ENCODE measurements at places on chromosomes 11 and 22.

DNA sequence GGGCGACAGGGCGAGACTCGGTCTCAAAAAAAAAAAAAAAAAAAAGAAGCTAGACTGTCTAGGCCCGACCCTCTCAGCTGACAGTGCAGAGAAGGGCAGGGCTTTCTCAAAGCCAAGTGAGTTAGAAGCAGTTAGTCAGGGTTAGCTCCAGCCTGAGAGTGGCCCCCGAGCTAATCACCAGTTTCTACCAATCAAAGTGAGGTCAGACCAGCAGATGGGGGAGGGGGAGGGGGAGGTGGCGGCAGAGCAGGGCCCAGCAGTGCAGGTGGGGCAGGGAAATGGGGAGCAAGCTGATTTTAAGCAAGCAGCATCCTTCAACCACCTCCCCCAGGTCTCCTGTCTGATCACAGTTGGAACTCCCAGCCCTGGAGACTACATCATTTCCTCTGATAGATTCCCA is 55.3 kb upstream of the PRR5 start:
- DNase-seq, result no peak

DNA sequence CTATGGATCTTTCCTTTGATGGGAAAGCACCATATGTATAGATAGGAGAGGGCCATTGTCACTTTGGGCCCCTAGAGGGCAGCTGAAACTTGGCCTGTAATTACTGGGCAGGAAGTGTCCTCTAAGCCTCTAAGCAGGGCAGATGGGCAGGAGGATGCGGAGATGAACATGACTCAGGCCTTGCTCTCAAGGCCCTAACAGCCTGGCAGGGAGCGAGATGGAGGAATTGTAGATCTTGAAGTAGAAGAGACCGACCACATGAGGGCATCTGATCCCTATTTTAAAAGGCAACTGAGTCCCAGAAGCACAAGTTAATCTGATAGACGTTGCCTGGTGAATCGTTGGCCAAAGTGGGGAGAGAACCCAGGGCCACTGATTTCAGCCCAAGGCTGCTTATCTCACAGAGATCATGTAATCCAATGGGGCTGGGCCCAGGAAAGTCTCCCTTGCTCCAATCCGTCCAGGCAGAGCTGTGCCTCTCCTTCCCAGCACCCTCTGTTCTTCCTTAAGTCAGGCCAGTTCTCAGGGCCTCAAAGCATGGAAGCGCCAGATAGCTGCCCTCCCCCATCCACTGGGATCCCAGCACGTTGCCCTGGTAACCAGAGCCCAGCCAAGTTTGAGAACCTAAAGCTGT is 2.5 kb upstream of the SEPTIN3 start:
- peak; percentile 74 for DNase-seq

GRCh38 chr11:73647459-73648100 is 1.2 kb downstream of the PLEKHB1 start:
- no peak for DNase-seq

DNA sequence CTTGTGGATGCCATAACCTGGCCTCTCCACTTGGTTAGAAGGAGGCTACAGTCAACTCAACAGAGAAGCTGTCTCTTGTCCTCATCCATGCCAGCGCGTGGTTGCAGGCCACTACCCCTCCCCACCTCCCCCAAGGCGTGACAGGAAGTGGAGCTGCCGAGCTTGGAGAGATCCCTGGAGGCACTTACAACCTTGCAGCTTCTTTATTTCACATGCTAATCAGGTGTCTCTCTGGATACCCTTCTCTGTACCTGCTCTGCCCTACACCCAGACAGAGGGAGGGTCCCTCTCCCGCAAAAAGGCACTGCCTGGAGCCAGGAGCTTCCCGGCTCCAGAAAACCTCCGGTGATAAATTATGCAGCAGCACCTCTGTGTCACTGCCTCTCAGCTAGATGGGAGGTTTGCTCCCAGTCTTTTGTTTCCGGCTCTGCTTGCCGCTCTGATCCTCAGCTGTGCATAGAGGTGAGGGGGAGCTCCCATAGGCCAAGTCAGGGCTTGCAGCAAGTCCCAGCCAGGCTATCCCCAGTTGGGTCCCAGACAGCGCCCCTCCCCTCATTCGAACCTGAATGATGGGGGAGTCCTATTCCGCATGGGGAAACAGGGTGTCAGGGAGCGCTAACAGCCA is 5.7 kb downstream of the LRP4 start:
- DNase-seq, result no peak

- DNase-seq, result no peak
Measured at GRCh38 chr11:16454289-16454863, 98.0 kb upstream of the SOX6 start.

- no peak for DNase-seq
Measured at GRCh38 chr22:49783926-49784629, 43.6 kb downstream of the BRD1 start.

DNA sequence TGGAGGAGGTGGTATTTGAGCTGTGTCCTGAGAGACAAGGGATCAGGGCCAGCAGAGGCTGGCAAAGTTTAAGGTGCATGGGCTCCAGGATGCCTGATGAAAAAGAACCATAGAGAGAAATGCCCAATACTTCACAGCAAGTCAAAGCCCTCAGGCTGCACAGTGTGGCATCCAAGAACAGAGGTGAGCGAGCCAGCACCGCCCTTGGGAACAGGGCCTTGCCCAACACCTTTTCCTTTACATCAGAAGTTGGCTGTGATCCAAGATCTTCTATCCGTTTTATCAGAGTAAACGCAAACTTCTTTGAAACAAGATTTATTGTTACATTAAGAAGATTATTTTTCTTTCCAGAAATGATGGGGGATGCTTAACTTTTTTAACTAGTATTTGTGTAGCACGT is 1.4 kb downstream of the B3GNT6 start:
- DNase-seq, result no peak

GRCh38 chr22:27130906-27131305 is 473.5 kb downstream of the MIAT start:
- DNase-seq, result no peak

GRCh38 chr22:32542677-32543357 is 68.2 kb downstream of the FBXO7 start:
- DNase-seq, result no peak

GRCh38 chr11:85806876-85807275 is 4.1 kb downstream of the SYTL2 start:
- DNase-seq, result no peak

DNA sequence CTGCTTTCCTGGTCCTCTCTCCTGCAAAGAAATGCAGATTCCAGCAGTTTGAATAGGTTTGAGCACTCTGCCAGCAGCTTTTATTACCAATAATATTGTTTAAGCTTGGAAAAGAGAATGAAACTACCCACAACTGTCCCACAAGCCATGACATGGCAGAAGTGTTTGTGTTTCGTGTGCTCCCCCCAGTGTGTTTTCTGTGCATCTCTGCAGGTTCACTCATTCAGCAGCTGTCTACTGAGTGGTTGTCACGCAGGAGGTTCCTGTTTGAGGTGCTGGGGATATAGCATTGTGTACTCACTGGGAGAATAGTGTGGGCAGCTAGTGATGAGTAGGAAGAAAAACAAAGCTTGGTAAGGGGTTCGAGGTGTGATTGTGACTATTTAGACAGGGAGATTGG is 55.3 kb upstream of the SUSD2 start:
- no peak for DNase-seq

DNA sequence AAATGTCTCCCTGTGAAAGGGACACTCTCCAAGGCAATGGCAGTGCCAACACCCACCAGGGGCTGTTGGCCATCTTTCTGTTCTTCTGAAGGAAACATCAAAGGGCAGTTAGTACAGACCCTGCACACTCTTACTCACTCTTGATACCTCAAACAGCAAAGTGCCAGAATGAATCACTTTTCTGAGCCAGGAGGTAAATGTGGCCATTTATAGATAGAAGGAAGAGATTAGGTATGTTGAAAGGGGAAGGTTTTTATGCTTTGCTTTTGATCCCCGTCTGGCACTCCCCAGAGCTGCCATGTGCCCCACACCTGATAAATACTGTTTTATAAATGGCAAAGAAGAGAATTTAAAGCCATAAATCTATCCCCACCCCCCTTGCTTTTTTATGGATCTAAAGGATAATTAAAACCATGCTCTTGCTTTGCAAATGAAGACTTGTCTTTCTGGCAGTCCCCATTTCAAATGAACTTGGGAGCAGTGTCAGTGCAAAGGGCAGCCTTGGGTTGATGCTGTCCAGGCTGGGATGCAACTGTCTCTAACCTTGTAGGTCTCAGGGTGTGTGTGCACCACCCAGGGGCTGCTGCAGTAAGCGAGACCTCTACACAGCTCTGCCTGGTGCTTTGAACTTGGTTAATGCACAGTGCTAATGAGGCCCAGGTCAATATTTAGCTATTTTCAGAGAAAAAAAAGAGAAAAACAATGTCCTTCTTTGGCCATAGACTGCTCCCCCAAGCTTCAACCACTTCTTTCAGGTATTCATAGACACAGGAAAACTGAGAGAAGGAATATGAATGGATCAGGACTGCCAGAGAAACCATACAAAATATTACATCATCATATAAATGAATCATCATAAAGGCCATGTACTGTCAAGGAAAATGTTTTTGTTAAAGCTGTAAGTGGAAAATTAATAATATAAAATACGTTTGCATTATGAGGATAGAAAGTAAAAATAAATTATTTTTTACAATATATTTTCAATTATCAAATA is 207.5 kb downstream of the ETS1 start:
- DNase-seq, result no peak

DNA sequence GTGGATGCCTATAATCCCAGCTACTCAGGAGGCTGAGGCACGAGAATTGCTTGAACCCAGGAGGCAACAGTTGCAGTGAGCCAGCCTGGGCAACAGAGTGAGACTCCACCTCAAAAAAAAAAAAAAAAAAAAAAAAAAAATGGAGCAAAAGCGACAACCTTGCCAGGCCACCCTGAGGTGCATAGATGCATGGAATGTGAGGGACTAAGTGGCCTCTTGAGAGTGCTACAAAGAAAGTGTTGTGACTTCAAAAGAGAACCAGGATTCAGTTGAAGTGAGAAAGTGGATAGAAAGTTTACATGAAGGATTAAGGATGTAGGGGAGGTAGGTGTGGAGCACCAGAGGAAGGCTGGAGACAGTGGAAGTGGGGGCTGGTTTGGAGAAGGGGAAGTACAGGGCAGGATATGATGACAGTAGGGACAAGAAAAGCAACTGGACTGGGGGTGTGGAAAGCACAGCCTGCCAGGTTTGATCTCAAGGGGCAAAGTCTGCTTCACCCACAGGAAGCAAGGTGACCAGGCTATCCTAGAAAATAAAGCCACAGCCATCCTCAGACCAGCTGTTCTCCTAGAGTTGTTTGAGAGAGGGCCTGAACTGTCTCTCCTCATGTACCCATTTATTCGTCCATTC is 36.0 kb upstream of the OLFML1 start:
- DNase-seq, result no peak

DNA sequence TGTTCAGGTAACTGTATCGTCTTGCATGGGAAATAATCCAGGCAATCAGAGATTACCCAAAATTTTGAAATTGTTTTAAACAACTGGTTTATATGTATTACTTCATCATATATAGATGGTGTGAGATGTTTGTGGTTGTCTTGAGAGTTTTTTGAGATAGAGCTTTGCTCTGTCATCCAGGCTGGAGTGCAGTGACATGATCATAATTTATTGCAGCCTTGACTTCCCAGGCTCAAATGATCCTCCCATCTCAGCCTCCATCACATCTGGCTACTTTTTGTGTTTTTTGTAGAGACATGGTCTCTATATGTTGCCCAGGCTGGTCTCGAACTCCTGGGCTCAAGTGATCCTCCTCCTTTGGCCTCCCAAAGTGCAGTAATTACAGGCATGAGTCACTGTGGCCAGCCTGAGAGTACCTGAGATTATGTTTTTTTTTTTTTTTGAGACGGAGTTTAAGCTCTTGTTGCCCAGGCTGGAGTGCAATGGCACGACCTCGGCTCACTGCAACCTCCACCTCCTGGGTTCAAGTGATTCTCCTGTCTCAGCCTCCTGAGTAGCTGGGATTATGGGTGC is 11.5 kb downstream of the CTNND1 start:
- DNase-seq, result no peak

- DNase-seq, result peak; percentile 70
Measured at GRCh38 chr22:17639247-17639741, 737 bp downstream of the BCL2L13 start.

DNA sequence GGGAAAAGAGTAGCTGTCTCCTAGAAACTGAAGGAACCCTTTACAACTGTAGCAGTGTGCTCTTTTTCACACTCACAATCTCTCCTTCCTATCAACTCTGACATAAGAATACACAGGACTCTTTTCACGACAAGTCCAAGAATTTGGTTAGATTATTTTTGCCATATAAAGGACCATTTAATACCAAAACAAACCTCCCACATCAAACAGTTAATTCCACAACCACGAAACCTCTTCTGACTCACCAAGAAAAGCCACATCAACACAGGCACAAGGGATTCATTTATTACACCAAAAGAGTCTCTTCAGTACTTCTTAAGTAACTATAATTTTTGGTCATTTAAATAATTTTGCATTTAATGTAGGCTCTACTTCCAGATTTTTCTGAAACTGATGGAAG is 222.6 kb upstream of the PITPNB start:
- DNase-seq, result no peak

GRCh38 chr22:17518406-17518805 is 44.9 kb upstream of the SLC25A18 start:
- no peak for DNase-seq

GRCh38 chr11:73382183-73382582 is 6.0 kb downstream of the RELT start:
- DNase-seq, result no peak

DNA sequence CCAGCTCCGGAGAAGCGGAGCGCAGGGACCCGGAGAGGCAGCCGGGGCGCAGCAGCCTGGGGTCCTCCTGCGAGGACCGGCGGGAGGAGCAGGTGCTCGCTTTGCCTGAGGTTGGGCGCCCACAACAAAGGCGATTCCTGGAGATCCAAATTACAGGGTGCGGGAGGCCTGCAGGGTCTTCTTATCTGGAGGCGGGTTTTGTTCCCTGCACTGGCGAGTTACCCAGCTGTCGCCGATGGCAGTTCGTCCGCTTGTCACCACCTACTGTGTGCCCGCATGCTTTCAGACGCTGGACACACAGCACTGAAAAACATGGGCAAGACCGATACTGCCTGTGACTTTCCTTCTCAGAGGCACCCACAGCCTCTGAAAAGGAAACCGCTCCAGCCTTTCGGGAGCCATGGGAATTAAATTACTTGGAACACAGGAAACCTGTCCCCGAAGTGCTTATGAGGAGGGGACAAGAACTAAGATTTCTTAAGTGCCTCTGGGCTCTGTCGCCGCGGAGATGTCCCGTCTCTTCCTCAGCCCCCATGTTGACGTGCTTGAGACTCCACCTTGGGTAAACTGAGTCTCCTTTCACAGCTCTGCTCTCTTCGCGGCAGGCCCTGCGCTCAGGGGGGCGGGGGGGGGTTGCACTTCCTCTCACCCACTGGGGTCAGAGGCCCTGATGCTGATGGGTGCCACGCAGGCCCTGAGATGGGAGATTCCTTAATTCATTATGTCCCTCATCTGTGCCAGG is 1.3 kb upstream of the ZFTA start:
- no peak for DNase-seq

GRCh38 chr11:64867748-64868462 is 10.5 kb downstream of the EHD1 start:
- DNase-seq, result no peak

GRCh38 chr11:73077454-73077853 is 64.7 kb downstream of the FCHSD2 start:
- DNase-seq, result no peak

GRCh38 chr11:24592360-24592759 is 95.5 kb downstream of the LUZP2 start:
- no peak for DNase-seq

Data from hepatic stellate cell (primary cell).